ENCODE measurements at places on chromosomes 3 and 15. TPM values are rescaled to one million over a fixed set of nuclear protein-coding genes. Genes with fewer than 3 reads are reported as not detected.

GRCh38 chr3:86938416-86939105 is 52.4 kb downstream of the VGLL3 start:
- H3K27me3 ChIP-seq, result no peaks in the 10 kb centered on the region
- H3K27ac ChIP-seq, result no peak overlapping the region
- H3K4me3 ChIP-seq, result no peak overlapping the region
- no peak for DNase-seq

DNA sequence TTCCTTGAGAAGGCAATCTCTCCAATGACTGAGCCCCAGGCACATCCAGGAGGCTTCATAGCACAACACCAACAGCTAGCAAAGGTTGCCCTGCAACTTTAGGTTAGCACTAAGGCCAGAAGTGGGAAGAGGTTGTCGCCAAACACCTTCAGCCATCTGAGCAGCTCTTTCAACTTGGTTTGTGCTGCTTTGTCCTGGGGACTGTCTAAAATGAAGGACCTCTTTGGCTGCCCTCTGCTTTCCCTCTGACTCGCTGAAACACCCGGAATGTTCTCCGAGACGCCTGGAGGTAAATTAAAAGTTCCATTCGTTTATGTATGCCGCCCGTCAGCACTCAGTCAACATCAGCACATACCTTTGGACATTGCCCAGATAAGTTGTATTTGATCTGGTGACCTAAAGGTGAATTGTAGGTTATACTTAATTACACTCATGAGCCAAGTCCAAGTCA is 121.2 kb upstream of the NR2F2 start:
- peak overlapping the region; percentile 33 for H3K27ac ChIP-seq
- H3K36me3 ChIP-seq, result no peaks in the 10 kb centered on the region
- no peak overlapping the region for H3K4me3 ChIP-seq
- peak; percentile 28 for DNase-seq
- no peaks in the 10 kb centered on the region for H3K27me3 ChIP-seq
- no peaks in the 10 kb centered on the region for H3K4me1 ChIP-seq

- no peaks in the 10 kb centered on the region for H3K27me3 ChIP-seq
- no peaks in the 10 kb centered on the region for H3K36me3 ChIP-seq
- no peak for DNase-seq
- H3K27ac ChIP-seq, result no peak overlapping the region
- no peaks in the 10 kb centered on the region for H3K4me1 ChIP-seq
- H3K4me3 ChIP-seq, result no peak overlapping the region
Measured at GRCh38 chr3:185204894-185205293, 49.0 kb downstream of the EHHADH start.

DNA sequence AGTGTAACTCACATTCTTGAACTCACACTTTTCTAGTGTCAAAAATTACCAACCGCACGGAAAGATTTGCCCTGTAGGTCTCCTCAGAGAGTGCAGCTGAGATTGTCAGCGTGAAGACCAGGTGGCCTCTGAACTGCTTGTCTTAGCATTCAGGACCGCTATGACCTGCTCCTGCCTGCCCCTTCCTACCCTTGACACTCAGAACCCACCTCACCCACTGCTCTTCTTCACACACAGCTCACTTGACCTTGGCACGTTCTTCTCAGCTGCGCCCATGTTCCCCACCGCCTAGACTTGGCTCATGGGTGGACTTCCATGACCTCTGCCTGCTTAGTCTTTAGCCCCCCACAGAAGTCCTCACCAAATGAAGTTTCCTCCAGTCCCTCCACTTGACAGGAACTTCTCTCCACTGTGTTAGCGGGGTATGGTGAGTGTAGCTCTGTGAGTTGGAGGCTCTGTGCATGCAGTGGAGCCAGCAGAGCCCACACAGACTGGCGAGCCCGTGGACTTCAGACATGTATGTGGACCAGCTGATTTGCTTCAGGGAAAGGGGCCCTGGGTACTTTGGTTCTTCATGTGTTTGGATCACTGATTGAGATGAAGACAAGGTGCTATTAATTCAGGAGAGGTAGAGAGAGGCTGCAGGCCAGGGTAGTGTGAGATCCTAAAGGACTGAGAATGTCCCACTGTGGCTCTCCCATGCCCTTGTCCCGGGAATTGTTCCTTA is 221.3 kb downstream of the OPA1 start:
- H3K36me3 ChIP-seq, result no peaks in the 10 kb centered on the region
- no peak overlapping the region for H3K27ac ChIP-seq
- peaks cover 4% of the 10 kb centered on the region for H3K4me1 ChIP-seq
- H3K27me3 ChIP-seq, result no peaks in the 10 kb centered on the region
- no peak overlapping the region for H3K4me3 ChIP-seq

- no peak overlapping the region for H3K4me3 ChIP-seq
- H3K36me3 ChIP-seq, result no peaks in the 10 kb centered on the region
- no peaks in the 10 kb centered on the region for H3K27me3 ChIP-seq
- peaks cover 8% of the 10 kb centered on the region for H3K4me1 ChIP-seq
- DNase-seq, result no peak
Measured at GRCh38 chr15:77807115-77807514, 174.4 kb upstream of the LINGO1 start.

GRCh38 chr3:197135212-197135611 is 105.6 kb upstream of the MELTF start:
- H3K4me1 ChIP-seq, result no peaks in the 10 kb centered on the region
- peaks cover 24% of the 10 kb centered on the region for H3K36me3 ChIP-seq
- H3K4me3 ChIP-seq, result no peak overlapping the region
- H3K27me3 ChIP-seq, result no peaks in the 10 kb centered on the region
- DNase-seq, result no peak

DNA sequence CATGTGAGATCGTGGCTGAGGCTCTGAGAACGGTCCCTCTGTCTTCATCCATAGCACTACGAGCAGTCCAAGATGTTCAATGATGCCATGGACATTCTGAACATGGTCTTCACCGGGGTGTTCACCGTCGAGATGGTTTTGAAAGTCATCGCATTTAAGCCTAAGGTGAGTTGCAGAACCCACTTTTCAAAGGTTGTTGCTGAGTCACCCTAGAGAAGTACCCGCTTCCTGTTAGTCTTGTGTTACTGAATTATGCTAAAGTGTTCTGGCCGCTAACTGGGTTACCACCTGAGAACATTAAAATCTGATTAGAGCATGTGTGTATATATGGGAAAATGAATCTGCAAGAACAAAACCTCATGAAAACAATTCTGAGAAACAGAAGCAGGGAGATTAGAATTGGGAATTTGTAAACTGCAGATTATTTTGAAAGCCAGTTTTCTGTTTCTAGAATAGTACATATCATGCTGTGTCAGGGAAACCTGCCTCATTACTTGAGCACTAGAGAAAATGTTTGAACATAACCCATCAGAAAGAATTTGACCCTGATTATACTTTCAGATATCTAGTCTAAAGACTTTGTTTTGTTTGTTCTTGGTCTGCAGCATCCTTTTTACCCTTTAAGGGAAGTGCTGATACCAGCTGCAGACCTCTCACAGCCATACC is 92.6 kb downstream of the CHDH start:
- H3K4me1 ChIP-seq, result peaks cover 7% of the 10 kb centered on the region
- H3K4me3 ChIP-seq, result no peak overlapping the region
- peak overlapping the region; percentile 1 for H3K27ac ChIP-seq
- peak; percentile 43 for DNase-seq

GRCh38 chr3:159916052-159916451 is 72.6 kb upstream of the IL12A start:
- H3K27me3 ChIP-seq, result no peaks in the 10 kb centered on the region
- no peaks in the 10 kb centered on the region for H3K36me3 ChIP-seq
- H3K4me3 ChIP-seq, result no peak overlapping the region
- no peak overlapping the region for H3K27ac ChIP-seq
- no peak for DNase-seq

- H3K4me3 ChIP-seq, result no peak overlapping the region
- H3K4me1 ChIP-seq, result peaks cover 7% of the 10 kb centered on the region
- no peak for DNase-seq
- no peaks in the 10 kb centered on the region for H3K36me3 ChIP-seq
- no peak overlapping the region for H3K27ac ChIP-seq
- H3K27me3 ChIP-seq, result no peaks in the 10 kb centered on the region
Measured at GRCh38 chr15:62112616-62113593, 46.1 kb downstream of the C2CD4A start.

DNA sequence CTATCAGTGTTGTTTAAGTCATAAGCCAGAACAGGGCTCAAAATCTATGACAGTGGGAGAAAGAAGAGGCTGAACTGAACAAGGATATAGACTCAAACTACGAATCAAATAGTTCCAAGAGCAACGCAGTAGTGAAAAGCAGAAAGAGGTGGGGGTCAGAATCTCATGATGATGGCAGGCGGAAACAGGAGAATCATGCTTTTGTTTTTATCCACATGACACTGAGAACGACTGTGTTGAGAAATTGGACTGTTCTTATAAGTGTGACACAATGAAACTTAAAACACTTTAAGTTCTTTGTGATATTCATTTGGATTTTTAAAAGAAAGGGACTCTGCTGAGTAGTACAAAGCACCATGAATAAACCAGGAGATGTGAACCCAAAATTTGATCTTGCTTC is 309.4 kb downstream of the ULK4 start:
- DNase-seq, result no peak
- no peaks in the 10 kb centered on the region for H3K4me1 ChIP-seq
- H3K4me3 ChIP-seq, result no peak overlapping the region
- no peaks in the 10 kb centered on the region for H3K27me3 ChIP-seq

- no peak overlapping the region for H3K4me3 ChIP-seq
- no peak overlapping the region for H3K27ac ChIP-seq
- H3K36me3 ChIP-seq, result no peaks in the 10 kb centered on the region
- no peaks in the 10 kb centered on the region for H3K4me1 ChIP-seq
- no peak for DNase-seq
Measured at GRCh38 chr3:30948426-30948825, 54.0 kb upstream of the GADL1 start.

Gene SOX2
- total RNA-seq, result 8.7 TPM

Gene GLT8D1
- 85.5 TPM for total RNA-seq

Gene TIGIT
- total RNA-seq, result 0.67 TPM

Gene INAFM2
- 12.8 TPM for total RNA-seq

Gene LACTB
- 36.9 TPM for total RNA-seq
